ENCODE measurements at places on chromosomes 2 and 18.

- no peak for DNase-seq
Measured at GRCh38 chr18:64134044-64134747, 14.7 kb downstream of the LINC00305 start.

GRCh38 chr2:38271697-38272096 lies 105.4 kb downstream of the ATL2 start:
- no peak for DNase-seq

GRCh38 chr2:236503100-236503499 lies 66.5 kb upstream of the ACKR3 start:
- DNase-seq = no peak

DNA sequence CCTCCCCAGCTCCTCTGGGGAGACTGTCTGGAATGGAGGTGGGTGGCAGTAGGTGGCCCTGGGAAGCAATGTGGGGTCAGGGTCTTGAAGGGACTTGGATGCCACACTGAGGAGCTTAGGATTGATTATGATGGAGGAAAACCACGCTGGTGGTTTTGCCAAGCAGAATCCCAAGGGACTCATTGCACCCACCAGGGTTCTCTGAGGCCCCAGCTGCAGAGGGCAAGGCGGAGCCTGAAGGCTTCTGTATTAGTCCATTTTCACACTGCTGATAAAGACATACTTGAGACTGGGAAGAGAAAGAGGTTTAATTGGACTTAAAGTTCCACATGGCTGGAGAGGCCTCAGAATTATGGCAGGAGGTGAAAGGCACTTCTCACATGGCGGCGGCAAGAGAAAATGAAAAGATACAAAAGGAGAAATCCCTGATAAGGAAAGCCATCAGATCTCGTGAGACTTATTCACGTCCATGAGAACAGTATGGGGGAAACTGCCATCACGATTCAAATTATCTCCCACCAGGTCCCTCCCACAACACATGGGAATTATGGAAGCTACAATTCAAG lies 87.2 kb upstream of the YWHAQ start:
- DNase-seq = no peak

- no peak for DNase-seq
Measured at GRCh38 chr2:128090575-128090944, 440 bp upstream of the UGGT1 start.

Data from ascending aorta (tissue), 2 donors.